ENCODE measurements at places on chromosomes 16 and 17.
A peak's percentile ranks its signal among the peaks of the same experiment; 100 is the strongest.

- H3K4me3 ChIP-seq: no peak overlapping the region
- peaks cover 84% of the 10 kb centered on the region for H3K27me3 ChIP-seq
- no peaks in the 10 kb centered on the region for H3K4me1 ChIP-seq
- DNase-seq: no peak
Measured at GRCh38 chr16:85984231-85984880, 85.4 kb downstream of the IRF8 start.

- no peak overlapping the region for H3K4me3 ChIP-seq
- no peaks in the 10 kb centered on the region for H3K4me1 ChIP-seq
- H3K27ac ChIP-seq: no peak overlapping the region
Measured at GRCh38 chr16:79348521-79349306, 251.8 kb downstream of the MAF start.

DNA sequence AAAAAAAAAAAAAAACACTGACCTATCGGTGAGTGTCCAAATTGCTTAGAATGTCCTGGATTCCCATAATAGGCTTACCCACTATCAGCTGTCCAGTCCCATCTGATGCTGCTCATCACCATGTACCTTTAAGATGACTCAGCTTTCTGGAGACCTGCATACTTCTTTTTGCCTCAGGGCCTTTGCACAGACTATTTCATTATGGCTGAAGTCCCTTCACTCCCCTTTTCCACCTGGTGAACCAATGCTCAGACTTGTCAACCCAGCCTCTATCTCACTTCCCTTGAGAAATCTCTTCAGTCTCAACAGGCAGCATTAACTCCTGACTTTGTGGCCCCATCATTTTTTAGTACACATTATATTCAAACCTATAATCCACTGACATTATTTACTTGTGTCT is 29.7 kb upstream of the NUDT7 start:
- no peaks in the 10 kb centered on the region for H3K36me3 ChIP-seq
- H3K27me3 ChIP-seq: peaks cover 32% of the 10 kb centered on the region
- DNase-seq: no peak

- peaks cover 7% of the 10 kb centered on the region for H3K27me3 ChIP-seq
- no peak for DNase-seq
- H3K27ac ChIP-seq: no peak overlapping the region
- no peaks in the 10 kb centered on the region for H3K36me3 ChIP-seq
Measured at GRCh38 chr17:45848868-45849535, 4.3 kb downstream of the SPPL2C start.

GRCh38 chr17:22512506-22512905 is 820.2 kb downstream of the KCNJ18 start:
- H3K36me3 ChIP-seq: no peaks in the 10 kb centered on the region
- H3K27me3 ChIP-seq: no peaks in the 10 kb centered on the region
- H3K4me3 ChIP-seq: no peak overlapping the region
- no peak for DNase-seq

- H3K4me3 ChIP-seq: no peak overlapping the region
- peak; percentile 89 for DNase-seq
- no peaks in the 10 kb centered on the region for H3K27me3 ChIP-seq
- peak overlapping the region; percentile 94 for H3K27ac ChIP-seq
Measured at GRCh38 chr17:57881143-57881542, 31.3 kb upstream of the MRPS23 start.

- H3K4me3 ChIP-seq: no peak overlapping the region
- peak overlapping the region; percentile 3 for H3K27ac ChIP-seq
- H3K27me3 ChIP-seq: no peaks in the 10 kb centered on the region
- DNase-seq: peak; percentile 88
- no peaks in the 10 kb centered on the region for H3K36me3 ChIP-seq
Measured at GRCh38 chr17:40922239-40922638, 15.2 kb downstream of the KRT23 start.

- H3K36me3 ChIP-seq: no peaks in the 10 kb centered on the region
- H3K4me3 ChIP-seq: no peak overlapping the region
- H3K27me3 ChIP-seq: no peaks in the 10 kb centered on the region
- H3K27ac ChIP-seq: no peak overlapping the region
- DNase-seq: no peak
Measured at GRCh38 chr16:78249832-78250231, 150.4 kb downstream of the WWOX start.

GRCh38 chr17:40306395-40306794 is 2.6 kb upstream of the RARA start:
- DNase-seq: no peak
- H3K27ac ChIP-seq: no peak overlapping the region
- H3K36me3 ChIP-seq: no peaks in the 10 kb centered on the region
- H3K4me3 ChIP-seq: no peak overlapping the region

DNA sequence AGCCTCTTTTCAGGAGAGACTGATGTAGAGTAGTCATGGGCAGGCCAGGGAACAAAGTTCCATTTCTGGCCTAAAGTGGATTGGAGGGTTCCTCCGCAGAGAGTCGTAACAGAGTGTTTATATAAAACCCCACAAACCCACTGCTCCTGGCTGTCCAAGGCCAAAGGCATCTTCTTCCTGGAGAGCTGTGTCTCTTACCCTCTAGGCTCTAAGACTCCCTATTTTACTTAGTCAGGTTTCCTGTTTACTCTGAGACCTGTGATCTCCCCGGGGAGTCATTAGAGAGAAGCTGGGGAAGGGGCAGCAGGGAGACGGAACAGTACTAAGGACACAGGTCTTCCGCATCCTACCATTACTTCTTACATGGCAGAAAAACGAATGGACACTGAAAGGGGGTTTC is 69.5 kb downstream of the HIC1 start:
- H3K4me3 ChIP-seq: no peak overlapping the region
- H3K36me3 ChIP-seq: peaks cover 7% of the 10 kb centered on the region
- DNase-seq: peak; percentile 65

DNA sequence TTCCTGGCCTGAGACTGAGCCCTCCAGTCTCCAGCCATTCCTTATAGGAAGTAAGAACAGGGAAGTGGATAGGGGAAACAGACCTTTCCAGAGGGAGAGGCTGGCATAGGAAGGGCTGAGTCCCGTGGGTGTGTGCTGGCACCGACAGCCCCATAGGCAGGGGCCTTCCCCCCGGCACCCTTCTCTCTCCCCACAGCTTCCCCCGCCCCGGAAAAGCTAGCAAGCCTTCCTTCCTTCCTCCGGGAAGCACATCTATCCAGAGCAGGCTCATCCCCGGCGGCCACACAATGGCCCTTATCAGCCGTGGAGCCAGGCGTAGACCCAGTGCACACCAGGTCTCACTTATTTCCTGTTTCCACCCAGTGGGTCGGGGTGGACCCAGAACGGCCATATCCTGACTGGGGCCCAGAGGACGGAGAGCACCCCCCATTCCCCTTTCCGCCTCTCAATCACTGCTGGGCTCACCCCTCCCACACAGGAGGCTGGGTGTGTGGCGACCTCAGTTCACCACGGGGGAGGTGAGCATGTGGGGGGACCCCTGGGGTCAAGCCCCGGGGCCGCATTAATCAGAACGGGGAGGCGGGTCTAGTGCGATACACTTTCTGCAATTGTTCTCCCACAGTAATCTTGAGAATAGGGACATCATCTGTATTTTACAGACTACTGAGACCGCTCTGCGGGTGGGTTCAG is 950 bp upstream of the MYO1C start:
- H3K27ac ChIP-seq: no peak overlapping the region
- H3K27me3 ChIP-seq: no peaks in the 10 kb centered on the region
- H3K4me3 ChIP-seq: no peak overlapping the region
- peaks cover 14% of the 10 kb centered on the region for H3K36me3 ChIP-seq

DNA sequence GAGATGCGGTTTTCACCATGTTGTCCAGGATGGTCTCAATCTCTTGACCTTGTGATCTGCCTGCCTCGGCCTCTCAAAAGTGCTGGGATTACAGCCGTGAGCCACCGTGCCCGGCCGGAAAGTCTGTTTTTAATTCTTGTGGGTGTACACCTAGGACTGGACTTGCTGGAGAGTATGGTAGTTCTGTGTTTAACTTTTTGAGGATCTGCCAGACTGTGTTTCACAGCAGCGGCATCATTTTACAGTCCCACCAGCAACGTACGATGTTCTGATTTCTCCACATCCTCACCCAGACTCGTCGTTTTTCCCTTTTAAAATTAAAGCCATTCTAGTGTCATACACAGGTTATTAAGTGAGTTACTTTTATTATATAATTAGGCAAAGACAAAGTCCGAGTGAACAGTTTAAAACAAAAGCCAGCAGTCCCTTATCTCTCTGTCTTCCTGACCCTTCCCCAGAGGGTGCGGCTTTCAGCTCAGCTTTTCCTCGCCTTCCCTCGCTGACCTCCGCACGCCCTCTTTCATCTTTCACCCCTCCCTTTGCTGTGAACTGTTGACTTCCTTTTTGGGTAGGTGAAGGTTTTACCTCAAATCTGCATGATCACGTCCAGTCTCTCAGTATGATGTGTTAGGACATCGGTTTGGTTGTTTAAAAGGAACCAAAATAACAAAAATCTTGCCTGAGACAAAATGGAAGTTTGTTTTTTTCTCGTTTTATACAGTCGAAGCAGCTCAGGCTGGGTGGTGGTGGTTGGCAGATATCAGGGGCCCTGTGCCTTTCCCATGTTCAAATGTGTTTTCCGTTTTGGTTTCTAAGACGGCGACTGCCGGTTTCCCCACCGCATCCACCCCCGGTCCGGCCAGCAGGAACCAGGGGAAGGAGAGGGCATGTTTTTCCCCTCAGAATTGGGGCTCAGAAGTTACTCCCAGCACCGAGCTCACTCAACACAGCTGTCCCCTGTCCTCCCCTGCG is 18.0 kb downstream of the FAM234A start:
- DNase-seq: no peak
- no peaks in the 10 kb centered on the region for H3K27me3 ChIP-seq
- no peak overlapping the region for H3K4me3 ChIP-seq
- H3K27ac ChIP-seq: no peak overlapping the region

- H3K36me3 ChIP-seq: no peaks in the 10 kb centered on the region
- H3K4me3 ChIP-seq: no peak overlapping the region
- H3K27ac ChIP-seq: no peak overlapping the region
- DNase-seq: no peak
- no peaks in the 10 kb centered on the region for H3K4me1 ChIP-seq
- no peaks in the 10 kb centered on the region for H3K27me3 ChIP-seq
Measured at GRCh38 chr17:65685110-65685509, 123.7 kb upstream of the AXIN2 start.

- H3K27ac ChIP-seq: no peak overlapping the region
- no peak overlapping the region for H3K4me3 ChIP-seq
- H3K4me1 ChIP-seq: no peaks in the 10 kb centered on the region
- no peaks in the 10 kb centered on the region for H3K36me3 ChIP-seq
- H3K27me3 ChIP-seq: no peaks in the 10 kb centered on the region
Measured at GRCh38 chr16:75965504-75966374, 239.4 kb upstream of the CPHXL start.

- no peak overlapping the region for H3K4me3 ChIP-seq
- peak overlapping the region; percentile 98 for H3K27ac ChIP-seq
- H3K27me3 ChIP-seq: no peaks in the 10 kb centered on the region
- peak; percentile 60 for DNase-seq
- H3K4me1 ChIP-seq: peaks cover 16% of the 10 kb centered on the region
Measured at GRCh38 chr17:59783221-59784047, 76.0 kb downstream of the VMP1 start.

DNA sequence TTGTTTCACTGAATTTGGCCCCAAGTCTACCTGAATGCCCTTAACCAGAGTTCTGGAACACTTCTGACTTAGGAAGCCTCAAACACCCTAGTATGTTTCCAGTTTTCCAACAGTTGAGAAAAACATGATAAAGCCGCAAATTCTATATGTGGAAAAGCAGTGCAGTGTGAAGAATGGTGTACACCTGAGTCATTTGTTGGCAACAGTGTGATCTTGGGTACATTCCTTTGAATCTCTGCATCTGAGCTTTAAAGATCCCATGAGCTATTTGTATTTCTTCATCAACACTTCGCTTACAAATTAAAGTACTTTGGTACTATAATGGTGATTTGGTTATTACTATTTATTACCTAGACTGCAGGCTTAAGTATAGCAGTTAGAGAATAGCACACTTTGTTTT is 93.6 kb upstream of the TBX2 start:
- H3K4me1 ChIP-seq: peaks cover 41% of the 10 kb centered on the region
- H3K27ac ChIP-seq: no peak overlapping the region
- no peaks in the 10 kb centered on the region for H3K36me3 ChIP-seq
- no peak for DNase-seq
- no peak overlapping the region for H3K4me3 ChIP-seq

DNA sequence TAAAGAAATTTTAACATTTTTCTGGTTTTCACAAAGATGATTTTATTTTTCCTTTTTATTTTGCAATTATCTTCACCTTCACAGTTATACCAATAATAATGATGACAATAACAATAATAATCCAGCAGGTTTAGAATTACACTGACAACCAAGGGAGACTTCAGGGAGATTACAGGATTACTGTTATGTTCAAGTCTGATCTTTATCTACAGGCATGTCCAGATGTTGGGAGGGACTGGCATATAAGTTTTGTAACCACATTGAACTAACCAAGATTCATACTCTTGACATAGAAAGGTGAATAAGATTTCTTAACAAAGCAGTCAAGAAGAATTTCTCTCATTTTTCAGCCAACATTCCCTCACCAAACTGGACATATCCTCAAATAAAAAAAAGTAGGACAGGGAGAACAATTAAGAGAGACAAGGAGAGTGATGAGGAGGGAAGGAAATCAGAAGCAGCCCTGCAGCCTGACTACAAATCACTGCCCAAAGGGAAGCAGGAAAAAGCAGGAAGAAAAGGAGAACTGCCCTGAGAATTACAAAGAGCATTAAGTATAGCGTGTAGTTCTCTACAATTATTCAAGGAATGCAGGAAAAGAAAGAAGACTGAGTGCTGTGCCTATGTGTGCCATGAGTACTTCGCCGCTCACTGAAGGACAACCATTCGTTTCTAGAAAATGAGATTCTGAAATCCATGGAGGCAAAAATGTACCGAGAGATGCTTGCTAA is 155.7 kb upstream of the C17orf78 start:
- no peak for DNase-seq
- H3K27me3 ChIP-seq: no peaks in the 10 kb centered on the region
- H3K36me3 ChIP-seq: 0 out of 2 replicates have a peak, but pooled peaks cover 3% of the 10 kb centered on the region
- no peak overlapping the region for H3K4me3 ChIP-seq
- no peak overlapping the region for H3K27ac ChIP-seq
- H3K4me1 ChIP-seq: no peaks in the 10 kb centered on the region

DNA sequence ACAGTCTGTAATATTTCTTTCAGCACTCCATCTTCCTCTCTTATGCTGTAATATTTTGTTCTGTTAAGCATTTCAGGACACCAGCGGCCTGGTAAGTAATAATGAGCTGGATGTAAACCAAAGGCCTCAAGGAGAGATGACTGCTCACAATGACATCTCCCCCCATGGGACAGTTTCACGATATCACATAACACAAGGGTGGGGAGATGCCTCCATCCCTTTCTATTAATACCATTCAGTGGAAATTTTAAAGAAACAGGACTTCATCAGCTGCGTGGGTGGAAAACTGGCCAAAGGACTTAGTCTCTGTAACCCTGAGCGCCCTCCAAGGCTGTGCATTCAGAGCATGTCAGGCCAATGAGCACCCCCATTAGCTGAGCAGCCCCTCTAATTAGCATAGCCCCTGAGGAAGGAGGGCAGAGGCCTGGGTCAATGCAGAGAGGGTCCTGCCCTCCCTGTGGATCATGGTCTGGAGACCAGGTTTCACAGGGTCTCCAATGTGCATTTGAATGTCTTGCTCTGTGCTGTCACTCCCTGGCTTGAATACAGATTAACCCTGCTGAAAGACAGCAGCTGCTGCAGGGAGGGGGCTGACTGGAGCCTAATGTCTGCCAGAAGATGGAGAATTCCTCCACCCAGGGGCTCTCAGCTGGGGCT is 156.4 kb downstream of the HS3ST2 start:
- no peak overlapping the region for H3K4me3 ChIP-seq
- no peak for DNase-seq
- no peaks in the 10 kb centered on the region for H3K36me3 ChIP-seq
- no peaks in the 10 kb centered on the region for H3K4me1 ChIP-seq
- H3K27me3 ChIP-seq: no peaks in the 10 kb centered on the region

GRCh38 chr17:32755045-32755805 is 121.7 kb downstream of the MYO1D start:
- no peaks in the 10 kb centered on the region for H3K4me1 ChIP-seq
- H3K27ac ChIP-seq: no peak overlapping the region
- DNase-seq: peak; percentile 76
- no peaks in the 10 kb centered on the region for H3K36me3 ChIP-seq
